ENCODE measurements at places on chromosomes 13 and 19. TPM values are rescaled to one million over a fixed set of nuclear protein-coding genes. Genes with fewer than 3 reads are reported as not detected.

- no peak for DNase-seq
Measured at GRCh38 chr13:99307648-99308339, 595 bp upstream of the GPR183 start.

- no peak for DNase-seq
Measured at GRCh38 chr19:3302755-3303154, 63.6 kb upstream of the NFIC start.

GRCh38 chr19:12786952-12787351 is 4.3 kb upstream of the JUNB start:
- no peak for DNase-seq

DNA sequence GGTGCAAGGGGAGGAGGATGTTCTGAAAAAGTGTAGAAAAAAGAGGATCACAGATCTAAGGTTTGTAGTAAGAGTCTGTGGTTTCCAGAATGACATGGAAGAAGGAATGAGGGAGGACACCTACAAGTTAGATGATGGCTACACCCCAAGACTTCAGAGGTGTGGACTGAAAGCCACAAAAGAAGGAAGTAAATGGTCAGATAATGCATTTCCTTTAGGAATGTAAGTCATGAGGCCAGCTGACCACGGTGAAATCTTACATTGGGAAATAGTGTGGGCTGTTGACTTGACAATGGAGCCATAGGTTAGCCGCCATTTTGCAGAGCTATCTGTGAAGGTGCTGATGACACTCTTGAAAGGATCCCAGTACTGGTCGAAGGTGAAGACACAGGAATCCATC is 25.3 kb upstream of the FBXO27 start:
- DNase-seq: no peak

GRCh38 chr13:85853901-85854663 is 54.9 kb upstream of the SLITRK6 start:
- DNase-seq: no peak

GRCh38 chr13:39536274-39536673 is 66.7 kb downstream of the LHFPL6 start:
- DNase-seq: no peak

DNA sequence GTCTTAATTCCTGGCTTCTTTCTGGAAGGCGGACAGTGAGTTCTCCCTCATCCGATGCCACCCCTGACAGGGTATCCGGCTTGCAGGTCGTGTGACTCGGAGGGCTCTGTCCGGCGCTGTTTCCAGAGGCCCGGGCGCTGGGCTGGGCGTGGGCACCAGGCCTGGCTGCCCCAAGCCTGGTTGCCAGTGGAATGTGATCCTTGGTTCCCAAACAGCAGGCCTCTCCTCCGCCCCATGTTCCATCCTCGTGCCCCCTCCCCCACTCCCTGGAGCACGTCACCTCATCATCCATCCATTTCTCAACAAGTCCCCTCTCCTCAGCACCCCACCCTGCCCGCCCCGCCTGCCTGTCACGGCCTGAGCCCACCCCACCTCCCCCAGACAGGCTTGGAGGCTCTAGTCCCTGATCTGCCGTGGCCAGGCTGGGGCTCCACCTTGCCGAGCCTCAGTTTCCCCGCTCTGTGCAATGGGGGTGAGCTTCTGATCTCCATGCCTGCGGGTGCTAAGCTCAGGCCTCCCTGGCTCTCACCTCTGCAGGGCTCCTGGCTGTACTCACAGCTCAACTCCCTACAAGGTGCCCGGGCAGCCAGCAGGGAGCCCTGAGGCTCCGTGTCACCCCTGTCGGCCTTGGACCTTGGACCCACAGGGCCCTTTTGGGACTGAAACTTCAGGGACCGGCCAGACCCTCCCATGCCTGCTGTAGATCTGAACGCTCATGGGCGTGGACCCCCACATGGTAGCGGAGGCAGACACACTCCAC is 2.3 kb downstream of the TBXA2R start:
- no peak for DNase-seq

DNA sequence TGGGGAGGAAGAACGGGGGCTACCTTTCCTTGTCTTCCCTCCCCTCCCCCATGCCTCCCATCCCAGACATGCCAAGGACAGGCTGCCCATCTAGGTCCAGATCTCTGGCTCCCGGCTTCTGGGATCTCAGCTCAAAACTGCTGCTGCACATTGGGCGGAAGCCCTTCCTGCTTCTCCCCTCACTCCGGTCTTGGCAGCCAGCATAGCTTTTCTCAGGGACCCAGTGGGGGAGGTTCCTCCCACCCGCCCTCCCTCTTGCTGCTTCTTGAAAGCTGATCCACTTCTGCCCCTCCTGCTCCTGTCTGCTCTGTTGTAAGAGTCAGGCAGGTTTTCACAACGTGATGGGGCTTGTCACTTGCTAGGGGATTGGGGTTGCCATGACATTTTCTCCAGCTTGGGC is 21.7 kb upstream of the RNF17 start:
- no peak for DNase-seq

DNA sequence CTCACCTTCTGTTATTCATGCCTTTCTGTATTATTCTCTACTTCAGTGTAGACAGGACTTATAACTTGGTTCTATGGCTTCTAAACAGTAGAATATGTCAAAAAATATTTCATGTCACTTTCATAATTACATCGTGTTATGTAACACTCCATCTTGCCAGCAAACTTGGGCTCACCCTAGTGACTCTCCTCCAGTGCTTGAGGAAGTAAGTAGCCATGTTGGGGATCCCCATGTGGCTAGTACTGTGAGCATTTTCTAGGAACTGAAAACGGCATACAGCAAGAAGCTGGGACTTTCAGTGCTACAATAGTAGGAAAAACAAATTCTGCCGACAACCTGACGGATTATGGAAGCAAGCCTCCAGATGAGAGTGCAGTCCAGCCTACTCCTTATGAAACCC is 495.6 kb downstream of the SLITRK6 start:
- DNase-seq: no peak

DNA sequence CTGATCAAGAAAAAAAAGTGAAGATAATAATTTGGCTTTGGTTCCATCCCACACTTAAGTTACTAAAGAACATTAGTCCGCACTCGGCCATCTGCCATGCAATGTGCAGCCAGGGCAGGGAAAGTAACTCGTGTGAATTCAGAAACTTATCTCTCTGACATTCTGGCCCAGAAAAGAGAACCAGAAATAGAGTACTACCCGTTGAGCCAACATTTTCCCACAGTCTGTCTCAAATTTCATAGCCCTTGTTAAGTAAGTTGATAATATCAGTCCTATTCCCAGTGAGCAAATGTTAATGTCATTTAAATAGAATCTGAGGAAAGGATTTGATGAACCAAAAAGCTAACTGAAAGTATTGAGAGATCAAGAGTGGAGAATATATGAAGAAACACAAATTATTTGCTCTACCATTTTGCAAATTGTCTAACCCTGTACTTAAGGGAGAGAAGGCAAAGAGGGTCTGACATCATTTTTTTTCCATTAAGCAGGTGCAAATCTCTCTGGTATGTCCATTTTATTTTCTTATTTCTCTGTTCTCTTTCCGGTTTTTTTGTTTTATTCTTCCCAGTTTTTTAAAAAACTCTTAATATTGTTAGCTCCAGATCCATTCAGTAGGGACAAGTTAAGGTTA is 156.3 kb downstream of the NDFIP2 start:
- DNase-seq: no peak

DNA sequence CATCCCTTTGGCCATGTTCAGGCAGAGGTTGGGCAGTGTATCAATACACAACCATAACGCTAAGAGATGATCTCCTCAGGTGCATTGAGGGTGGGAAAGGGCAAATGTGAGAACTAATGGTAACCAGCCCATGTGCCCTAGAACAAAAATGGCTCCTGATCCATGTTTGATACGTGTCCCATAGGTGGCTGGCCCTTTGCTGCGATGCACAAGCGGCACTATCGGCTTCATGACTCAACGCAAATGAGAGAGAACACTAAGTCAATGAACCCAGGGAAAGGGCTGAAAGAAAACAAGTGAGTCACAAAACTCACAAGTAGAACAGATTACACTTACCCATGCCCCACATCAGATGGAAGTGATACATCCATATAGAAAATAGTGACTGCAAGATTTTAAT is 201.7 kb downstream of the ABCC4 start:
- no peak for DNase-seq

DNA sequence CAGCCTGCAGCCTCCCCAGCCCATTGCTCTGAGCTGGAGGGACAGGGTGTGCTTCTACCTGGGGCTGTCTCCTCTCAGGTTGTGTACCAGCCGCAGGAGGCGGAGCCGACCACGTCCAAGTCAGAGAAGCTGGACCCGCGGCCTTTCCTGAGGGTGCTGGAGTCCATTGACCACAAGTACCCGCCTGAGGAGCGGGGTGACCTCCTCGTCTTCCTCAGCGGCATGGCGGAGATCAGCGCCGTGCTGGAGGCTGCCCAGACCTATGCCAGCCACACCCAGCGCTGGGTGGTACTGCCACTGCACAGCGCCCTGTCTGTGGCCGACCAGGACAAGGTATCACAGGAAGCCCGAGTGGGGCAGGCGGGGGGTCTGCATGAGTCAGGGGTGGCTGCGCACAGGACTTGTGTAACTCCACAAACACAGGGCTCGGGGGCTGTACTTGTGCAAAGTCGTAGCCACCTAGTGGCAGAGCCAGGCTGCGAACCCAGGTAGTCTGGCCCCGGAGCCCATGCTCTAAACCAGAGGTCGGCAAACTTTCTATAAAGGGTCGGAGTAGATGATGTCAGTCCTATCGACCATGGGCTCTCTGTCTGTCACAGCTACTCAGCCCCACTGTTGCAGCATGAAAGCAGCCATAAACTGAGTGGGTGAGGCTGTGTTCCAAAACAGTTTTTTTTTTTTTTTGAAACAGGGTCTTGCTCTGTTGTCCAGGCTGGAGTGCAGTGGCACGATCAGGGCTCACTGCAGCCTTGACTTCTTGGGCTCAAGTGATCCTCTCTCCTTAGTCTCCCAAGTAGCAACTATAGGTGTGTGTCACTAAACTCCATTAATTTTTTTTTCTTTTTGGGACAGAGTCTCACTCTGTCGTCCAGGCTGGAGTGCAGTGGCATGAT is 8.9 kb downstream of the DHX34 start:
- DNase-seq: no peak

DNA sequence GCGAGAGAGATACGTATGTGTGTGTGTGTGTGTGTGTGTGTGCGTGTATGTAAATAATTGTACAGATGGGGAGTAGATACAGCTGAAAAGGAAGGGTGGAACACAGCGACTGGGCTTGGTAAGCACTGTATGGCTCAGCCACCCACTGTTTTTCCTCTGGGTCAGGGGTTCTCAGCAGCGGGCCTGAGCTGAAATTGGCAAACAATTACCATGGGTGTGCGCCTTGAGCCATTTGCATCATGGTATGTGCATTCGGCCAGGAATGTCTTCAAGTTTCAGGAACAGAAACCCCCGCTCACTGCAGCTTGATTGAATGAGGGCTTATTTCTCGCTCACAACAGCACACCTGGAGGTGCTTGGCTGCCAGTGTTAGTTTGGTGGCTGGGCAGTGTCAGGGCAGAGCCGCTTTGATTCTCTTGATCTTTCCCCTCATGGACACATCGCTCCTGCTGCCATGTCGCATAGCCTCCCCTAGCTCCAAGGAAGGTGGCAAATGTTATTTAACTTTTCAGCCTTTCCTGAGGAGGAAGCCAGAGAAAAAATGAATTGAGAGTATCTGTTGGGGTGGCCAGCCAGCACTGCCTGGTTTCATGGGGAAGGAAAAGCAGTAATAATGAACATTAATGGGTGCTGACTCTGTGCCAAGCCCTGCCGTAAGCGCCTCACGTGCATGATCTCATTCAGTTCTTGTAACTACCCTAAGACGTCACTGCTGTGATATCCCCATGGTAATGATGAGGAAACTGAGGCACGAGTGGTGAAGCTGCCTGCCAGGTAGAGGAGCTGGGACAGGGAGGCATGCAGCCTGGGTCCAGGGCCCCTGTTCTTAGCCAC is 126.9 kb downstream of the SIPA1L3 start:
- DNase-seq: no peak

DNA sequence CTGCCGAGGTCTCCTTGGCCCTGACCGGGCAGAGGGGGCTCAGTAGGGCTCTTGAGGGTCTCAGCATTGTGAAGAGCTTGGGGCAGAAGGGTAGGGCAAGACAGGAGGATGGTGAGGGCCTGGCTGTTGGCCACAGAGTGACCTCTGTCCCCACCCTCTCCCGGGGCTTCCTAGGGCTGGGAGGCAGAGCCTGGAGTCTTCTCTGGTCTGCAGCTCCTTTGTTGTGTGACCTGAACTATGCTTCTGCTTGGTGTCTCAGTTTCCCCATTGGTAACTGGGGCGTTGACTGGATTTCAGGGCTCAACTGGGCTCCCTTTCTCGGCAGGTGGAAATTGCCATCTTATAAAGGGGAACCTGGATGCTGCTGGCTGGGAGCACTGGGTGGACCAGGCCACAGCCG is 30.1 kb upstream of the PEPD start:
- no peak for DNase-seq

- DNase-seq: no peak
Measured at GRCh38 chr19:29271341-29271740, 58.4 kb upstream of the UQCRFS1 start.

DNA sequence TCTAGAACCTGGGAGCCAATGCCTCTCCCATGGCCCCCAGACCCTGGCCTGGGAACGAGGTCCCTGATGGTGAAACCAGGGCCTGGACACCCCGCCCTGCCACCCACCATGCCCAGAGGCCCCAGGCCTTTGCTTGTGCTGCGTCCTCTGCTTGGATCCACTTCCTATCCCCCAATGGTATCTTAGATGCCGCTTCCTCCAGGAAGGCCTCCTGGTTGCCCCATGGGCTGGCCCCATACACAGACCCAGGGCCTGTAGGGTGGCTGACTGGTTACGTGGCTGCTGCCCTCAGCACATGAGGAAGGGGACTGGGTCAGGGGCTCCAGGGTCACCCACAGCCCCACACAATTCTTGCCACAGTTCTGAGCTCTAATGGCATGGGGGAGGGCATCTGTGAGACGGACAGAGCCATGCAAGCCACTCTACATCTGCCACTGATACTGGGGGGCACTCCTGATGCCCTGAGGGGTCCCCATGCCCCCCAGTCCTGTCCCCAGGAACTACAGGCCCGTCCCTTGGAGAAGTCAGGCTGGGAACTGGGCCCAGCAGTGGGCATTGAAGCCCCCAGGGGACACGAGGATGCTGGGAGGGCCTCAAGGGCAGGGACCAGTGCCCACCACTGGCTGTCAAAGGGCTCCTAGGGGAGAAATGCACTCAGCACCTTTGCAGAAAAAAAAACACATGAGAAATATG is 5.0 kb downstream of the RPL36 start:
- no peak for DNase-seq

DNA sequence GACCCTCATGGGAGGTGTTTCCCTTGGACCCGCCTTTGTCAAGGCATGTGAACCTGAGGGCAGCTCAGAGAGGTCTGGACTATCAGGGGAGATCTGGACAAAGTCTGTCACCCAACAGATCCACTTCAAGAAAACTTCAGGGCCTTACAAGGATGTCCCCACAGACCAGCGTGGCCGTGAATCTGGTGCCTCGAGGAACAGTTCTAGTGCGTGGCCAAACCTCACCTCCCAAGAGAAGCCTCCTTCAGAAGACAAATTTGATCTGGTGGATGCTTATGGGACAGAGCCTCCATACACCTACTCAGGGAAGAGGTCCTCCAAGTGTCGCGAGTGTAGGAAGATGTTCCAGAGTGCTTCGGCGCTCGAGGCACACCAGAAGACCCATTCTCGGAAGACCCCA is 11.5 kb downstream of the ZSCAN22 start:
- no peak for DNase-seq

Gene IGFL1
- total RNA-seq: not detected

Gene ZNF420
- total RNA-seq: 1.8 TPM

Gene ZNF667
- total RNA-seq: 6.4 TPM

Gene DOCK6
- total RNA-seq: 3.3 TPM

Gene CD33
- total RNA-seq: 3.3 TPM

Gene RNF225
- total RNA-seq: not detected

Gene ZNF486
- 12.0 TPM for total RNA-seq

Gene SIAH3
- total RNA-seq: not detected

Gene LILRA2
- total RNA-seq: not detected

Gene HIPK4
- not detected for total RNA-seq

Gene B3GNT3
- total RNA-seq: not detected
